ENCODE measurements at places on chromosomes 1 and 21.
A peak's percentile ranks its signal among the peaks of the same experiment; 100 is the strongest.

DNA sequence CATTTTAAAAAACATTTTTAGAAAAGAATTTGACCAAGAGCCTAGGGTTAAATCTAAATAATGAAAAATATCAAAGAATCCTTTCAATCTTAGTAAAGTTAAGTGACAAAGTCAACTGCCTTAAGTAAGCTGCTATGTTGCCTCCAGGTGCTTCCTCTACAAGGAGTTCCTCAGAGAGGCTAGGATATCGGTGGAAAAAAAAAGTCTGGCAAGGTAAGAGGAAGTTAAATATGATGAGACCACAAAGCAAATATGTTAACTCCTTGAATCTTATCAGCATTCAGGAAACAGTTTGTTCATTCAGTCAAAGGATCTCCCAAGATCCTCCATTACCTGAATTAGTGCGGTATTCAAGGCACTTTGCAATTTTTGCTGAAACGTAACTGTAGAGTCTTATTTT, 563.5 kb downstream of the PTPRC start:
- DNase-seq, result no peak

GRCh38 chr1:37930246-37931101, 16.4 kb downstream of the INPP5B start:
- no peak for DNase-seq

DNA sequence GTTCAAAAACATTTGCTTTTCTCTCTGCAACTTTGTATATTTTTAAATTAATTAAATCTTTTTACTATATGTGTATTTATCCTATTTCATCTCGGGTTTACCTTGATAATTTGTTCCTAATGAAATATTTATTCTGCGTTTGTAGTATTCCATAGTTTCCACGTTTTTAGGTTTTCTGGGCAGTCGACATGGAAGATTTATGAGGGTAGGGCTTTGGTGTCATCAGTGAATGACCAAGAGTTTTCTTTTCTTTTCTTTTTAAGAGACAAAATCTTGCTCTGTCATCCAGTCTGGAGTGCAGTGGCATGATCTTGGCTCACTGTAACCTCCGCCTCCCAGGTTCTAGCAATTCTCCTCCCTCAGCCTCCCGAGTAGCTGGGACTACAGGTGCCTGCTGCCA, 17.2 kb upstream of the ZNF669 start:
- no peak for DNase-seq

GRCh38 chr1:6962996-6963911, 178.0 kb downstream of the CAMTA1 start:
- no peak for DNase-seq

GRCh38 chr1:174720618-174721017, 272.9 kb downstream of the GPR52 start:
- no peak for DNase-seq

- DNase-seq, result no peak
Observed at GRCh38 chr1:160707236-160708064, 4.2 kb downstream of the CD48 start.

DNA sequence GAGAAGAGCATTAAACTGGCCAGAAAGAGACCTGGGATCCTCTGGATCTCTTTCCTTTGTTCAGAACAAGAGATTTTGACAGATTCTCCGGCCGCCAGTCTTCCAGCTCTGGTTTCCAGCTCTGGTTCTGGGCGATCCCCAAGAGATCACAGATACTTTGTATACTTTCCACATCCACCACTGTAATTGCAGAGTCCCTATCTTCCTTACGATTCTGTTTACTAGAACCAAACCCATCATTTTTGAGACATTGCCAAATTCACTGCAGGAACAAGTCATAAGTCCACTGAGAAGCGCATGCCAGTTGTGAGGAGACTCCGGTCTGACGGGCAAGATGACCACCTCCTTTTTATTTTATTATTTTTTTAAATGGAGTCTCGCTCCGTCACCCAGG, 505.2 kb downstream of the SMYD3 start:
- DNase-seq, result no peak

GRCh38 chr1:69648486-69648885, 80.8 kb downstream of the LRRC7 start:
- no peak for DNase-seq

- peak; percentile 45 for DNase-seq
Observed at GRCh38 chr1:11749203-11749689, 12.7 kb upstream of the C1orf167 start.

GRCh38 chr1:90706437-90707362, 10.4 kb downstream of the BARHL2 start:
- peak; percentile 54 for DNase-seq

DNA sequence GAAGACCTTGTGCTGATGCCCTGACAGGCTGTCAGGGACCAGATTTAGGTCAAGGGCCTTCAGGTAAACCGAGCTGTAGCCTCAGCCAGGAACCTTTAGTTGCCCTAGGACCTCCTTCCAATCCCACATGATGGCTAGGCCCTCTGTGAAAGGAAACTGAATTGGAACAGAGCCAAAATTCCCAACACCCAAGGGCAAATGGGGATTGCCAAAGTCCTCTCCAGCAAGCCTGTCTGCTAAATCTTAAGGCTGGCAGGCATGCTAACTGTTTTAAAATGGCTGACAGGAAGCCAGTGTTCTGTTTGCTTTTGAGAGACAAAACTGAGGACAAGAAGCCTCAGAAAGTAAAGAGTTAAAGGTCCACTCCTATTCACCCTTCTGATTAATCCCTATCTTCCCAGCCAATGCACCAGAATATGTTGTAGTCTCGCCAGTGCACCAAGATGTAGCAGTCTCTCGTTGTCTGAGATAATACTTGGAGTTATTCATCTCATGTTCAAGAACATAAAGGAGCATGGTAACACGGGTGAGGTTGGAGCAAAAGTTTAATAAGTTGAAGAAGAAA, 35.1 kb downstream of the MSTO1 start:
- DNase-seq, result no peak

DNA sequence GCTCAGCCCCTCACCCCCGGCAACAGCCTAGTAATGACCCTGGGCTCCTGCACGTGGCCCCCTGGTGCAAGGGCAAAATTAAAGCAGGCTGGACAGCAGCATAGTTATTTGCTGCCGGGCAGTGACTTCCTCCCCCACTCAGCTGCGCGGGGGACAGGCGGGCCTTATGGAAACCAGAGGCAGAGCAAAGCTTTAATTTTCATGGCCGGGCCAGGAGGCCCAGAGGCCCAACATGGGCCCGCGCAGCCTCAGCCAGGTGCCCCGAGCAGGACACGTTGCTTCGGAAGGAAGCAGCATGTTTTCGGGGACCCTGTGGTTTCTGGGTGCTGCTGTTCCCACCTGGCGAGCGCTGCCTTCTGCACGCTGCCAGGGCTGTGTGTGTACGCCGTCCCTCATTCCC, 89.9 kb upstream of the ARHGEF16 start:
- DNase-seq, result no peak
